ENCODE measurements at places on chromosomes 2 and 18.

- DNase-seq = no peak
Observed at GRCh38 chr2:45946023-45946422, 294.5 kb downstream of the PRKCE start.

DNA sequence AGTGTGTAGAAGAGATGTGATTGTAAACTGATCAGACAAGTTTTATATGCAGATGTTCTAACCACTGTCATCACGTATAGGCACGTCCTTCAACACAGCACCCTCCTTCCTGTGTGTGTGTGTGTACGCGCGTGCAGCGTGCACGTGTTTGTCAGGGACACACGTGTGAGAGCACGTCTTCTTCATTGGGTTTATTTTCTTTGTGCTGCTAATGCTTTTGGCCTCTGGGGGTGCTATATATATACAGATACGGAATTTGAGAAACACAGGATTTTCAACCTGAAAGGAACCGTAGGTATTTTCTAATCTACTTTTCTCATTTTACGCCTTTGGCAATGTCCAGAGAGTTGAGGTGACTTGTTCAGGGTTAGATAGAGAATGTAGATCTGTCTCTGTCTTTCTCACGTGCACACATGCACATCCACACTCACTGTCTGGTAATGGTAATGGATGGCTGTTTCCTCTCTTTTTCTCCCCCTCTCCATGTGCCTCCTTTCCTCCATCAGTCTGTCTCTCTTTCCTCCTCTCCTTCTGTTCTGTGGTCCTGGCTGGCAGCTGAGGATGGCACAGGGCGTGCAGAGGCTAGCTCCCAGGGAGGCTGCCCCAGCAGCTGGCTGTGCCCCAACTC lies 13.4 kb upstream of the CELF4 start:
- peak; percentile 13 for DNase-seq

DNA sequence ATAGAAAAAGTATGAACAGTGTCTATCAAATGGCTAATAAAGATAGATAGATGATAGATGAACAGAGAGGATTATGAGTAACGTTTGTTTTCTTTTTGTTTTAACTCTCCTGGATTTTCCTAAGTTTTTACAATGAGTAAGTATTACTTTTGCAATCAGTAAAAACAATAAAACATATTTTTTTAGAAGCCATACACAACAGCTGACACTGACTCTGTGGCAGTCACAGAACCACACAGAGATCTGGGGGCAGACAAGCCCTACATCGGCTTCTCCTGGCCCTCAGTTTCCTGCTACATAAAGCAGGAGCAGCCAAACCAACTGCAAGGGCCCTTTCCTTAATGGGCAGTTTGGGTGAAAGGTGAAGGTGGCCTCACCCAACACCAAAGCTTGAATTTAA lies 63.6 kb downstream of the ANTXR1 start:
- DNase-seq = no peak

GRCh38 chr2:161606327-161606726 lies 17.9 kb upstream of the SLC4A10 start:
- DNase-seq = no peak

- no peak for DNase-seq
Observed at GRCh38 chr18:12283256-12283655, 24.8 kb upstream of the TUBB6 start.

GRCh38 chr2:224432003-224432579 lies 30.2 kb upstream of the FAM124B start:
- DNase-seq = no peak

- no peak for DNase-seq
Observed at GRCh38 chr2:8115456-8115855, 566.4 kb upstream of the ID2 start.

DNA sequence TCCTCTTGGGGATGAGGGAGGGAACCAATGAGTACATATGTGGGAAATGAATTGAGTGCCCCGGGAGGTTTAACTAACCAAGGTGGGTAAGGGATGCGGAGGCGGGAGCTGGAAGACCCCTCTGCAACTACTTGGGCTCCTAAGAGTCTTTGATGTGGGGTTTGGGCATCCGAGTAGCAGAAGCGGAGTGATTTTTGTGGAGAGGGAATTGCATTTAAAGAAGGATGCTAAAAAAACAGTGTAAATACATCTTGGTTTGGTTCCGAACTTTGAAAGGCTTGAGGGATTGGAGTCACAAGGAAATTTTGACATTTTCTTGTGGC lies 215.7 kb downstream of the MCFD2 start:
- no peak for DNase-seq

GRCh38 chr2:151029406-151030157 lies 232.1 kb downstream of the RBM43 start:
- DNase-seq = no peak

DNA sequence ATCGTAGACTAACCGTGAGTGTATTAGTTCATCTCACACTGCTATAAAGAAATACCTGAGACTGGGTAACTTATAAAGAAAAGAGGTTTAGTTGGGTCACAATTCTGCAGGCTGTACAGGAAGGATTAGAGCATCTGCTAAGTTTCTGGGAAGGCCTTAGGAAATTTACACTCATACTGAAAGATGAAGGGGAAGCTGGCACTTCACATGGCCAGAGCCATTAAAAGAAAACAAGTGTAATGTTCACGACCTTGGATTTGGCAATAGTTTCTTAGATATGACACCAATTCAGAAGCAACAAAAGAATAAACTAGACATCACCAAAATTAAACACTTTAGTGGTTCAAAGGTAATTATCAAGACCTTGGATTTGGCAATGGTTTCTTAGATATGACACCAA lies 23.8 kb downstream of the ABCB11 start:
- DNase-seq = no peak

All from NCI-H1092 (cell line).